ENCODE measurements at places on chromosomes 3 and 15.
A peak's percentile ranks its signal among the peaks of the same experiment; 100 is the strongest.

DNA sequence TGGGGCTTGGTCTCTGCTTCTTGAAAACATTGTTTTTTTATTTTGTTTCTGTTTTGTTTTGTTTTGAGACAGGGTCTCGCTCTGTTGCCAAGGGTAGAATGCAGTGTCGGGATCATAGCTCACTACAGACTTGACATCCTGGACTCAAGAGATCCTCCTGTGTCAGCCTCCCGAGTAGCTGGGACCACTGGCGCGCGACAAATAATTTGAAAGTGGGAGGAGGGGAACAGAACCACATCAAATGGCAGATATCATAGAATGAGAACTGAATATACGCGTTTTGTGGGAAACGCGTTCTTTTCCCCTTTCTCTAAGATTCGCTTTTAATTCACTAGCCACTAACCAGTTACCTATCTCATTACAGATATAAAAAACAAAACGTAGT lies 641 bp upstream of the VPS13C start:
- no peak for DNase-seq

- no peak for DNase-seq
These were observed 109.7 kb downstream of the GALK2 start for GRCh38 chr15:49279521-49280456.

DNA sequence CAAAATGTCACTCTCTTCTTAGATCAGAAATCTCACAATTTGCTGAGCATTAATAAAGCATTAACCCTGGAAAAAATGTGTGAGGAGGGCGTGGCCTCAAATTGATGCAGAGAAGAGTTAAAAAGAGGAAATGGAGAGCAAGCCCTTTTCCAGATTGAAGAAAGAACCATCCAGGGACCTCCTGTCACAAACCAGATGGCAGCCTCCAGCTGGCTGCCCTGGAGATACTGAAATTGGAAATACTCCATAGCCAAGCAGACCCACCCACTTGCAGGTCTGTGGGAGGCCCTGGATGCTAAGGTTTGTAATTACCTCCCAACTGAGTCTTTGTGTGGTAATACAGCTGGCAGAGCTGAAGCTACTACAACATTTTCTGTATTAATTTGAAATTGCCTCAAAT lies 214.9 kb downstream of the IL20RB start:
- DNase-seq = no peak

- no peak for DNase-seq
These were observed 49.3 kb downstream of the FBLN2 start for GRCh38 chr3:13598201-13598600.

GRCh38 chr3:2544718-2545117 lies 446.1 kb downstream of the CNTN4 start:
- no peak for DNase-seq

DNA sequence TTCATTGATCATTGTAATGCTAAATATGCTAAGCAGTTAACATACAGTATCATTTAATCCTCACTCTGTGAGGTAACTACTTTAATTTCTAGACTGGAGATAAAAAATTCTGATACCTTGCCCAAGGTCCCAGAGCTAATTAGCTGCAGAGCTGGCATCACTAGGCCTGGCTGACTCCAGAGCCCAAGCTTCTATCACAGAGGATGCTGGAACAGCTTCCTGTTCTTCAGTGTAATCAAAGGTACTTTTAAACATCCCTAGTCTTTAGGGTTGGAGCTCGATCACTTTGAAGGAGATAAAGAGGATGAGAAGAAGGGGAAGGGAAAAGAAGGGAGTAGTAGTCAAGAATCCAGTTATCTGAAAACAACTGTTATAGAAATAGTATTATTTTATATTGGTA lies 37.1 kb upstream of the BOC start:
- no peak for DNase-seq

DNA sequence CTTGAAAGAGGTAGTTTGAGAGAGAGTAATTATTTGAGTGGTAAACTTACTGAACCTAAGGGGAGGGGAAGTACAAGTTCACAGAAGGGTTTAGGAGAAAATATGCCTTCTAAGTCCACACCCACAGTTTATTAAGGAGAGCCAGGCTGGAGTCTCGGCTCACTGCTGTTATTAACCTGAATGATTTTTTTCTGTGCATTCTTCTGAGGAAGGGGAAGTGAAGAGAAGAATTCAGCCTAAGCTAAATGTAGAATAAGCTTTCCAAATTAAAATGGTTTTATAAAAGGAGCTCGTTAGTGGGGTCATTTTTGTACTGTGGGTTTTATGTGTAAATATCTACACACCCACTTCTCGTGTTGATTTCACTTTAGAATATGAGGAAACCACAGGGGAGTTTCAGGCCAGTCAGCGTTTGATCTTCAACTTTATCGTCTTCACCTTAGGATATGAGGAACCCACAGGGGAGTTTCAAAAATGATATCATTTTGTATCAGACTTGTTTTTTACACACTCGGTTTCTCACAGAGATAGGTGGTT lies 1.5 kb downstream of the WHAMM start:
- DNase-seq = no peak

DNA sequence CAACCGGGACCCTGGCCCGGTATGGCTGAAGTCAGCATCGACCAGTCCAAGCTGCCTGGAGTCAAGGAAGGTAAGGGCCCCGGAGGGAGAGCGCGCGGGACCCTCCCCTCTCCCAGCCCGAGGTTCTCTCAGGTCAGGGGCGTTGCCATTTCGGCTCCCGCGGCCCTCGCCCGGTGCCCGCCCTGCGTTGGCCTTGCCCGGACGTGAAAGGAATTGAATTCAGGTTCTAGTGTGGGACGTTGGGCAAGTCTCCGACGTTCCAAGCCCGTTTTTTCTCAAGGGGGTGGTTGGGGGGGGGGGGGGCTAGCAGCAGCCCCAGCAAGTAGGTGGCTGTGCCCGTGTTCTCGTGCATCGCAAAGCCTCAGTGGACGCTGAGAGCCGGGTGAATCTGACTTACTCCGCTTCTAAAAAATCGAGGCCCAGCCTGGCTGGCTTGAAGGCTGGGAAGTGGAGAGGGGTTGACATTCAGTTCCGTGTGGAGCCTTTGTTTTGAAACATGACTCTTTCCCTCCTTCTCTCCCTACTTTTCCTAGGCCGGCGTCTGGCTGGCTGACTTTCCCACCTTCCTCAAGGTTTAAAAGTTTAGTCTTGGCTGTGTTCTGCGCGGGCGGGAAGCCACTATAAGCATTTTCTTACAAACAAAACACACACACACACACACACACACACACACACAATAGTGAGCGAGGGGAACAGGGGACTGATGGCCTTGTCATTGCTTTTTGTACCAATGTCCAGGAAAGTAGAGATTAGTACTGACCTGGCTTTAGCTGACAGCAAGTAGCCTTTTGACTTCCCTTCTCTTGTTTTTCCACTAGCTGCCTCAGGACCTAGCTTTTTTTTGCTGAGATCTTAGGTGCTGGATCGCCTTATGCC lies at the start of gene UTS2B:
TSS of gene UTS2B (minus strand) at position 873 of the 876 bp plus-strand sequence. CDS start 48,337 bp downstream, outside the sequence.
- peak; percentile 55 for DNase-seq

GRCh38 chr3:69791919-69792399 lies 52.7 kb downstream of the MITF start:
- DNase-seq = peak; percentile 33

DNA sequence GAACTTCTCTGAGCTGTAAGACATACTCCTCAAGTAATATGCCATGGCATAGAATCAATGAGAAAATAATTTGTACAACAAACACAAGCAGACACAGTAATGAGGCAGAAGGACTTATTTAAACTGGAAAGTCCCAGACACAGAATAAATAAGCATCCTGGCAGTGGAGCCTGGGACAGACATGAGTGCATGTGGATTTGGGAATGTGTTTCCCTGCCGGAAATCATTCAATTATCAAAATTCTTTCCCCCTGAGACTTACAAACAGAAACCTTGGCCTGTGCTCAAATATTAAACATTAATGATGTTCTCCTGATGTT lies 520.1 kb downstream of the ROBO1 start:
- peak; percentile 21 for DNase-seq

GRCh38 chr3:79148786-79149185 lies 619.0 kb downstream of the ROBO1 start:
- DNase-seq = no peak

GRCh38 chr3:184345317-184346144 lies 8.1 kb downstream of the FAM131A start:
- peak; percentile 82 for DNase-seq

GRCh38 chr3:57025237-57025636 lies 35.2 kb upstream of the SPATA12 start:
- no peak for DNase-seq

- no peak for DNase-seq
These were observed 114.6 kb upstream of the ACP3 start for GRCh38 chr3:132202586-132202985.

DNA sequence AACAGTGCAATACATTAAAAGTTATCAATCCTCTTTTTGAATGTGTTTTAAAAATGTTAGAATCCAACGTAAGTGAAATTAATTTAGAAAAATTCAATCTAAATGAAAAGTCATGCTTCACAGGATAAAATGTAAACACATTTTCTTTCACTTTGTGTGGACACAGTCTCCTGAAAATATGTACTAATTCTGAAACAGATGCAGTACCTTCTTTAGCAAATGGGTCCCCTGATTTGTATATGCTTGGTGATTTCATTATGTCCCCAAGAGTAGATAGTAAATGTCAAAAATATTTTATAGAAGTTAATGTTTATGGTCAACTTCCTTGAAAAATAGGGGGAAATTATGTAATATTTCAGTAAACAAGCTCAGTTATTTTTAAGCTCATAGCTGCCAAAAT lies 28.9 kb downstream of the FOXP1 start:
- DNase-seq = no peak

GRCh38 chr15:39925112-39925842 lies 5.2 kb upstream of the GPR176 start:
- no peak for DNase-seq

DNA sequence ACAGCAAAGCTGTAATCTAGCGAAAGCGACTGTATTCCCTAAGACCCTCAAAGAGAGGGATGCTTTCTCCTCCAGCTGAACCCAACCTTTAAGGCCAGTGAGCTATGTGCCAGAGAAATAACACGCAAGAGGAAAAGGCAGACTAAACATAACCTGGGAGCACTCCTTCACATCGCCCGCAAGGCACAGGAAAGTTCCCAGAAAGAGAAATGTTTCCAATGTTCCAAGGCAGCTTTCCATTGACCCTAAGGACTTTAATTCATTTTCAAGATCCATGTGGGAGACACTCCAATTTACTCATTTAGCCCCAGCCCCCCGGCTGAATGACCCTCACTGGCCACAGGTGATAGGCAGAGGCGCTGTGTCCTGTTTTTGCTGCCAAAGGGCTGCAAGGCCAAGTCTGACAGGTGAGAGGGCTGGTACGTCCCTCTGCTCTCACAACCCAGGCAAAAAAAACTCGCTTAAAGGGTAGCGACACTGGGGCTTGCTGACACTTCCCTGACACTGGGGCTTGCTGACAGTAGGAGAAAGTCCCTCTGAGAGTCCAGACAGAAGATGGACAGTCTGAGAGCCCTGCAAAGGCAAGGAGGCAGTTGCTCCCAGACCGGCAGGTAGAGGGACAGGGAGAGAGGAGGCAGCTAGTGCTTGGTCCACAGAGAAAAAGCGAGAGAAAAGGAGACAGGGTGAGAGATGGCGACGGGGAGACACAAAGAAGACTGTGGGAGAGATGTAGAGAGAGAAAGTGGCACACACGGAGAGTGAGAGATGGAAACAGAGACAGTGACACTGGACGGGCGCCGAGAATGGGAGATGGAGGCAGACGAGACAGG lies 702 bp downstream of the ARHGEF3 start:
- no peak for DNase-seq

- DNase-seq = peak; percentile 29
These were observed 42.2 kb downstream of the CMSS1 start for GRCh38 chr3:99859825-99860224.

DNA sequence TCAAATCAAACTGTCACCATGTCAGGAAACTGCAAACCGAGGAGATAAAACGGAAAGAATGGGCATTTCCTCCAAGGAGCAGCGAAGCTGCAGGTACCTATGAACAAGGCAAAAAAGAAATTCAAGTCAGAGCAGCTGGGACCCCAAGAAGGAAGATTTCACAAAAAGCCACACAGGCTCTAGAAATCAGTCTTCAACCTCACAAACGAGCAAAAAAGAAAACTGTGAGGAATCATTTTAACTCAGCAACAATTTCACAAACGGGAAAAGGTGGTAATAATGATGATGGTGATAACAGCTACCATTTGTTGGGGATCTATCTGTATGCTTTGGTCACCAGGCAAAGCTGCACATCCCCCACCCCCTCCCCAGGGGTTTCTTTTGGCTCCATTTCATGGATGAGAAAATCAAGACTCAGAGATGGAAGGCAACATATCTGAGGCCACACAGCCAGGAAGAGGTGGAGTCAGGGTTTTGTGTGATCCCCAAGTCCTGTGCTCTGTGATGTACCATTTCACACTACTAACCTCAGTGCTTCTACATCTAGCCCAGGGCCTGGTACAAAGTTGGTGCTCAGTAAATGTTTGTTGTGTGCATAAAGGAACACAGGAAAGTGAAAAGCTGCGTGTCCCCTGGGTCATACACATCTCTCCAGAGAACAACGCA lies 109.9 kb downstream of the IQSEC1 start:
- no peak for DNase-seq

DNA sequence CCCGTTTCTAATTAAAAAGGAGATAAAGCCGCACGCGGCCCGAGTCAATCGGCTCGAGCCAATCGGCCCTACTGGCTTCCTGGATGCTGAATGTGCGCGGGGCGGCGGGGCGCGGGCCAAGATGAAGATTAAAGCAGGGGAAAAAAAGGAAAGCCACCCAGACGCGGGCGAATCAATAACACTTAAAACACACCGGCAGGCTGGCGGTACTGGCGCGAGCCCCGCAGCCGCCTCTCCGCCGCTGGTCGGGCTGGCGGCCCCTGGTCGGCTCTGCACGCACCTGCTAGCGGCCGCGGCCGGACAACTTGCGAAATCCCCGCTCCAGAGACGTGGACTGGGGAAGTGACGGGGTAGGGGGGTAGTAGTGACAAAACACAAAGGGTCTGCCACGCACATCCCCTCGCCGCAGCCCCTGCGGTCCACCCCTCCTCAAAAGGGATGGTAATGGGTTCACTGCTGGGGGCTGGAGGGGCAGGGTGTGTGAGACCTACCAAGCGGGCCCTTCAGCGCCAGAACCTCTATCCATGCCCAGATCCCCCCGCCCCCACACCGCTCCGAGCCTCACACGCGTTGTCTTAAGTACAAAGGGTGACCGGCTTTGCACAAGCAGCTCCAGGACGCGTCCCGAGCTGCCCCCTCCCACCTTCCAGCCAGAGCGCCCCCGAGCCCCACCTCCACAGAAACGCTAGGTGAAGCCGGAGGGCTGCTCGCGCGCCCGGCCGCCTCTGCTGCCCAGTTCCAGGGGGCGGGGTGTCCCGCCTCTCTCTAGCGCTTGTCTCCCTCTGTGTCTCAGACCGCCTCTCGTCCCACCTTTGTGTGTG lies 1.4 kb downstream of the WNT7A start:
- DNase-seq = no peak

DNA sequence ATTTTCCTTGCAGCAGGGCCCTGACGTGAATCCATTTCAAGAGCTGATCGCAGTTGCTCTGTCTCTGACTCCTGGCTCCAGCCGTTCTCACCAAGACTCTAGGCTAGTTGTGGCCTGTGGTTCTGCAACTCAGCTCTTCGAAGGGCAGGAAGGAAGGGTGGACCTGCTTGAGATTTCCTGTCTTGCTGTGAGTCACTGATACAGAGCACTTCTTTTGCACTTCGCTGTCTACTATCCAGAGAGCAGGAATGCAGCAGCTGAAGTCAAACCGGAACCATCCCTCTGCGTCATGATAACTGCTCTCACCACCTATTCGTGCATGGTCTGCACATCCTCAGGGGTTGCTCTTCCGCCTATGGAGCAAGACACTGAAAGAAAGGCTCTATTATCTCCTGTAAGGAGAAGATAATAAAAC lies 59.7 kb downstream of the RAP2B start:
- peak; percentile 60 for DNase-seq

GRCh38 chr3:113533534-113533892 lies 1.2 kb downstream of the SIDT1 start:
- no peak for DNase-seq

GRCh38 chr3:78912687-78913086 lies 855.1 kb downstream of the ROBO1 start:
- no peak for DNase-seq
